Epithelial cell of prostate (primary cell): ENCODE measurements at places on chromosomes 3 and 15.

- no peak for DNase-seq
Measured at GRCh38 chr3:30123224-30123623, 483.2 kb upstream of the TGFBR2 start.

- DNase-seq: peak; percentile 73
Measured at GRCh38 chr3:184133840-184134745, 1.1 kb upstream of the EIF2B5 start.

DNA sequence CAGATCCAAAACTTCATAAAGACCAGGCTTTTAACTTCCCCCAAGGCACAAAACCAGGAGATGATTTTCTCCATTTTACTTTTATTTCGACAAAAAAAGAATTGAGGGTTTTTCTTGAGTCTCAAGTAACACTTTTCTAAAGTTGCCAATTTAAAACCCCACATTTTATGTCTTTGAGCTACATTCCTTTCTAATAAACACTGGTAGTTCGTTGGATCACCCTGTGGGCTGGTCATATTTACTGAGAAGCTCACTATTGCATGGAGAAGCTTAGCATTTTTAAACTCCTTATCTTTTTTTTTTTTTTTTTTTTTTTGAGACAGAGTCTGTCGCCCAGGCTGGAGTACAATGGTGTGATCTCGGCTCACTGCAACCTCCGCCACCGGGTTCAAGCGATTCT is 255.1 kb upstream of the TPM1 start:
- no peak for DNase-seq

DNA sequence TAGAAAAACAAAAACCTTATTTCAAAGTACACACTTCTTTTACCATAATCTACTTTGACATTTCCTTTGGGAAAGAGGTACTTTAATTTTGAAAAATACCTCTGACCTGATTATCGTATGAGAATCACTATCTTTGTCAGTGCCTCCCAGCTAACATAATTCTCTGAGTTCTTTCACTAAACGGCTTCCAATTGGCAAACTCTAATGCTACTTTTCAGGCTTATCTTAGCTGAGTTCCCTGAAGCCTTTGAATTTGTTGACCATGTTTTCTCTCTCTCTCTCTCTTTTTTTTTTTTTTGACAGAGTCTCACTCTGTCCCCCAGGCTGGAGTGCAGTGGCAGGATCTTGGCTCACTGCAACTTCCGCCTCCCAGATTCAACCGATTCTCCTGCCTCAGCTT is 312.8 kb downstream of the ZPLD1 start:
- no peak for DNase-seq

- no peak for DNase-seq
Measured at GRCh38 chr3:184242297-184242685, 6.5 kb downstream of the ALG3 start.
